ENCODE measurements at places on chromosomes 3 and 15.

DNA sequence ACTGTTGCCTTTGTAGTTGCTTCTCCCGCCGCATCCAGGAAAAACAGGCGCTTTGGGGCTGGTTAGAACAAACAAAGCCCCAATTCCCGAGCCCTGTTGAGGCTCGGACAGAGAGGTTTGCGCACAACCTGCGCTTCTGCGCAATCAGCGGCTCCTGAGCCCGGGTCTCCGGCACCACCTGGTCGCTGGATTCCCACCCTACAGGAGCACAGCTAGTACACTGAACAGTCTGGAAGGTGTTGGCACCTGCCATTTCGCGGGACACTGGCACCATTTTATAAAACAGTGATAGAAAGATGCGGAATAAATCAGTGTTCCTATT lies 13.8 kb downstream of the ZIC4 start:
- no peak for DNase-seq

DNA sequence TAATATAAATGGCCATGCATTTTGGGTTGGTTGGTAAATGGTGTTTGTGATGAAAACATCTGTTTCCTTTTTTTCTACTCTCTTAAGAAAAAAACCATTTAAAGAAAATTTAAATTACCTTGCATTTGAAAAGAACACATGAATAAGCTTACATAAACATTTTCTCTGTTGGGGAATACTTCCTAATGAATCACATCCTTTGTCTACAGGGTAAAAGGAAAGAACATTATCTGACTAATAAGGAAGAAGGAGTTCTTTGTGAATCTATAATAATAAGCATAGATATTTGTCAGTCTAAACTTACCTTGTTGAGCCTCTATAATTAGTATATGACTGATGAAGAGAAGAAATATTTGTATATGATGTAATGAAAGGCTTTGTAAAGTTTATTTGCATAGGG lies 254.1 kb upstream of the ZNF717 start:
- no peak for DNase-seq

- no peak for DNase-seq
These were observed 273.7 kb upstream of the ATP11B start for GRCh38 chr3:182519569-182519968.

DNA sequence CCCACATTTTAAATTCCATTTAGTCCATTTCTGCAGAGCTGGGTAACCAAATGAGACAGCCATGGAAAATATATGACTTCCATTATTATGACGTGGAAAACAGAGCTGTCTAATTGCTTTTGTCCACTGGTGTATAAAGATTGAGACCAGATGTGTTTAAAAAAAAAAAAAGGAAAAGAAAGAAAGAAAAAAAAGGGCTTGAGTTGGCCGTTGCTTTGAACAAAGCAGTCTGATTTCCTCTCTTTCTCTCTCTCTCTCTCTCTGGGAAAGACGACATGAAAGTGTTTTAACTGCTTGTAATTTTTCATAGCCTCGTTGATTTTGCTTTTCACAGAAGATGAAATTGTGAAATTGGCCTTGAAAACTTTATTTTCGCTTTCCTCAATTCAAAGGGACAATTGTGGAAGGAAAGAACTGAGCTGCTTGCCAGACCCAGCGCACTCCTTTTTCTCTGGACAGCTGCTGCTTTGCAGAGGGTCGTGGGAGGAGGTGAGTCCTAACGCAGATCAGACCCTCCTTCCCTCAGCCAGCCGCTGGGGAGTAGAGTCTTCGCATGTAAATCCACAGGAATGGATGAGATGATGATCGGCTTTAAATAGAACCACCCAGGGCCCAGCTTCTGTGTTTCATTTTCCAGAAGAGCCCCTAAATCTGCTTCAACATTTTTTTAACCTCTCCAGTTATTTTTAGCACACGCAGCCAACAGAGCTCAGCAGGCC lies 42.8 kb upstream of the UBE2E1 start:
- DNase-seq = no peak
